ENCODE measurements at places on chromosomes 11 and 22. TPM values are rescaled to one million over a fixed set of nuclear protein-coding genes. Genes with fewer than 3 reads are reported as not detected.

The TRIM34 gene
- 11.9 TPM for total RNA-seq

DNA sequence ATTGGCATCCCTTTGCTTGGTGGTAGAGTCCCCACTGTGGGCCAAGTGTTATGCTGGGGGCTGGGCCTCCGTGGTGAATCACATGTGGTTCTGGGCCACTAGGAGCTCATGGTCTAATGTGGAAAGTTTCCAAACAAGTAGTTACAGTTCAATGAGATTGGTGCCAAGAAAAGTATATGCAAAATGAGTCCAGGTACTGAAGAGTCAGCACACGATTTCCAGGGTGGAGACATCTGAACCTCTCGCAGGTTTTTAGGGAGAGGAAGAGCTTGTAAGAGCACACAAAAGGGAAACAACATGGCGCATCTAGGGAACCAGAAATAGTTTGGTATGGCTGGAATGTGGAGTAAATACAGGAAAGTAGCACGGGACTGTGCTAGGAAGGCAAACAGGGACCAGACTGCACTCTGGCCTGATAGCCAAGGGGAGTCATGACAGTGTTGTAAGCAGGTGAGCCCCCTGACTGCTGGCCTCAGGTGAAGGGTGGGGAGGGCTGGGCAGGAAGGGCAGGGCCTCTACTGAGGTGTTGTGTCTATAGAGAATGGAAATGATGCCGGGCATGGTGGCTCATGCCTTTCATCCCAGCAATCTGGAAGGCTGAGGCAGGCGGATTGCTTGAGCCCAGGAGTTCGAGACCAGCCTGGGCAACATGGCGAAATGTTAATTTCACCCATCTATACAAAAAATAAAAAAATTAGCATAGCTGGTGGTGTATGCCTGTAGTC is 12.6 kb downstream of the POLR2F start:
- no peak for DNase-seq

DNA sequence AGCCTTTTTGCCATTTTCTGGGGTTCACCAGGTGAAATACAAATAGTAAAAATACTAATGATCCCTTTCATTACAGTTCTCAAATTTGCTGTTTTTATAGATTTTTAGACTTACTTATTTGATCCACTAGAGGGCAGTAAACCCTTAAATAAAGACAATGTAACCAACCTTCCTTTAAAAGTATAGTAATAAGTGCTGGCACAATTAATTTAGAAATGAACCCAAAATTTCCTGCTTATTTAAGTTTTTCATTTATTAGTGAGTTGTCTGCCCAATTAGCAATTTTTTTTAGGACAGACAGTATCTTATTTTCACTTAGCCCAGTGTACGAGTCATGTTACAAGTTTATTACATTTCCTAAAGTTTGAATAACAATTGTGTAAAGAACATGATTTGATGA is 4.7 kb downstream of the DDIAS start:
- DNase-seq, result no peak

GRCh38 chr11:120079750-120080610 is 57.9 kb downstream of the TRIM29 start:
- no peak for DNase-seq

DNA sequence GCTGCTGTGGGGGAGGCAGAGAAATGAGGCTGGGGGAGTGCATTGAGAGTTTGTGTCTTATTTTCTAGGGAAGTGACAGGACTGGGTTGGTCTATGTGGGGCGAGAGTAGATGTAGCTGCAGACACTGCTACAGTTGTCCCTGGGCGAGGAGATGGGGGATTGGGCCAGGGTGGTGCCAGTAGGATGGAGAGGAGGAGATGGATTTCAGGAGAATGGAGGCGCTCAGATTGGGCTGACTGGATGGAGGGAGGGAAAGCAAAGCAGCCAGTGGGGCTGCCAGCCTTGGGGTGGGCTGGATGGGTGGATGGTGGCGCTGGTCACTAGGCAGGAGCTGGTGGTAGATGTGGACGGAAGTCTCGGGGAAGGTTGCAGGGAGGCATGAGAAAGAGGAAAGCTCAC is 9.3 kb downstream of the OMP start:
- no peak for DNase-seq

DNA sequence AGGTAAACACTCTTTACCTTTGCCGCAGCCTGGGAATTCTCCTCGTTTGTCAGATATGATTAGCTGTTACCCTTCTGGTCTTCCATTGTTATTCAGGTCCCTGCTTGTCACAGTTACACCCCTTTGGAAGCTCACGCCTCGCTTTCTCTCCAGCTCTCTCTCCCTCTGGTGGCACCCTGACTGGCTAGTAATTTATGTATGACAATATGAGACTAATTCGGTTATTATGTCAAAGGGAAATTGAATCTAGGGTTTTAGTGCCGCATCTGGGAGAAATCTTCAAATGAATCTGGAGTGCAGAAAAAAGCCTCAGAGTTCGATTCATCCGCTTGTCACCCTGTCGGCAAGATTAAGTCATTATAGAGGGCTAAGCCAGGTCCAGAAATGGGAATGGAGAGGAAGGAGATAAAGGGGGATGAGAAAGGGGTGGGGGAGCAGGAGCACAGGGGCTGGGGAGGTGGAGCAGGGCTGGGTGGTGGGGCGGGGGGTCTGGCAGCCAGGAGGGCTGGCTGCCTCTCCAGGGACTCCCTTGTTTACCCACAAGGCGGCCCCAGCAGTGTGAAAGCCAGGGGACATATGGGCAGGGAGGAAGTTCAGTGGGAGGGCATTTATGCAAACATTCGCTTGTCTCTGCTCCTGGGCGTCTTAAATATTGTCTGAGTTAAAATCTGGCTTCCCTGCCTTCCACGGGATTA is 179.0 kb upstream of the NECTIN1 start:
- peak; percentile 59 for DNase-seq

The UBASH3B gene
- 3.9 TPM for total RNA-seq
